ENCODE measurements at places on chromosomes 2 and 18.

DNA sequence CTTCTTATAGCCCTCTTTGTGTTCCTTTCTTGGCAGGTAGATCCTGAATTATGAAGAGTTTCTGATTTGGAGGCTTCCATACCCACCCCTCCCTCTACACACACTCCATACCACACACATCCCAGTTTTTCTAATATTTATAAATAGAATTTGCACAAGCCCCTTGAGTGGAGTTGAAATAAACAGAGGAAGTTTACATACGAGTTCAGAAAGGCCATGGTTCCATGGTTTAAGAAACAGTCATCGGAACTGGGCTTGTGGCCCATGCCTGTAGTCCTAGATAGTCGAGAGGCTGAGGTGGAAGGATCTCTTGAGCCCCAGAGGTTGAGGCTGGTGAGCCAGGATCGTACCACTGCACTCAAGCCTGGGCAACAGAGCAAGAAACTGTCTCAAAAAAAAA, 62.7 kb upstream of the TANC1 start:
- DNase-seq: no peak

DNA sequence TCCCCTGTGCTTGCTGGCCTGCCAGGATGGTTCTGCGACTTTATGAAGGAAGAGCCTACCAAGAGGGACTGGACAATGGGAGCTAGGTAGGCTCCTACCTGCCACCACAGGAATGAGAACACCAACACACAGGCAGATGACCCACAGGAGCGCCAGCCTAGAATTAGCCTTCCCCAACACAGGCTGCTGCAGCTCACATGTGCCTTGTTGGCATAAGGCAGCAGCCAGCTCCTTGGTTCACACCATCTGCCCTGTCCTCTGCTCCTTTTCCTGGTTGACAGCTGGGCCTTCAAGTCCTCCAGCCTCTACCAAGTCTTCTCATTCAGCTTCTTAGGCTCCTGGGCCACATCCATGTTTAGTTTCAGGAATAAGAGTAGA, 705.4 kb upstream of the RAB6C start:
- DNase-seq: no peak

- DNase-seq: no peak
Measured at GRCh38 chr2:197181491-197181890, 129.1 kb downstream of the ANKRD44 start.

- DNase-seq: no peak
Measured at GRCh38 chr2:75233965-75234364, 34.6 kb upstream of the TACR1 start.

GRCh38 chr2:19979932-19980331, 10.0 kb downstream of the WDR35 start:
- no peak for DNase-seq

- DNase-seq: no peak
Measured at GRCh38 chr2:115163572-115163971, 721.1 kb downstream of the DPP10 start.

- DNase-seq: no peak
Measured at GRCh38 chr2:222754324-222754930, 83.0 kb downstream of the MOGAT1 start.

DNA sequence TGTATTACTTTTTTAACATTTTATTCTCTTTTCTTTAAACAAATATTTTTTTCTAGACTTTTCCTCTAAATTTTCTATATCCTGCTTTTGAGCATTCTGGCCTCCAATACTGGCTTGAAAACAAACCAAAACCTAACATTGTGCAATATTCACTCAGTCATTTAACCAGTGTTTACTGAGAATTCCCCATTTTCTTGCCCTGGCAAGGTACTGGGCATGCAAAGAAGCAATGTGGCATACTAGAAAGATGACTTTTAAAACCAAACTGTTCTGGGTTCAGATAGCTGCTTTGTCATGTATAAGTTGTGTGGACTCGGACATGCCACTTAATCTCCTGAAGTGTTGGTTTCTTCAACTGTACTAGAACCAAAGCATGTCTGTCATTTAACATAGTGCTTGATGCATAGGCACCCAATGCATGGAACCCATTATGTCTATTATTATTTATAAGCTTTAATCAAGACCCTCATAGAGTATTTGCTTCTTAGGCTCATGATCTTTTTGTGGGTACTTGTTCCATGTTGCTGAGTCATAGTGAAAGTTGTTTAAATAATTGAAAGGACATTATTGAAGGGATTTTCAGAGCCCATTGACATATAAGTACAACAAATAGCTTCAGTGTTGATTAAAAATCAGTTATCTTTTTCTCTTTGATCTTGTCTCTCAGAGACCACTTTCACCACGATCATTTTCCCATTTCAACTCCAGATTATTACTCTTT, 185.4 kb upstream of the OSR1 start:
- DNase-seq: no peak

GRCh38 chr2:215460682-215461382, 25.0 kb upstream of the FN1 start:
- DNase-seq: no peak

All from T-helper 2 cell treated with Interferon-gamma antibody and Interleukin-4, amounts not matched to agents 5 μg/mL and 100 μg/mL, for 36 hours (primary cell).